GM10248 (cell line): ENCODE measurements at places on chromosomes 1 and 21.
A peak's percentile ranks its signal among the peaks of the same experiment; 100 is the strongest.

DNA sequence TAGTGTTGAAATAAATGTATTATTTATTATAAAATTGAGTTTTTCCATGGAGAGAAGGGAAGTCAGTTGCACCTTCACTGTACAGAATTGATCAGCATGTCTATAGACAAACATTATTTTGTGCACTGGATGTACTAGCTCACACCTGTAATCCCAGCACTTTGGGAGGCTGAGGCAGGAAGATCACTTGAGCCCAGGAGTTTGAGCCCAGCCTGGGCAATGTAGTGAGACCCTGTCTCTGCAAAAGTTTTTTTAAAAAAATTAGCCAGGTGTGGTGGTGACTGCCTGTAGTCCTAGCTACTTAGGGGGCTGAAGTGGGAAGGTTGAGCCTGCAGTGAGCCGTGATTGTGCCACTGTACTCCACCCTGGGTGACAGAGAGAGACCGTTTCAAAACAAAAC lies 87.7 kb downstream of the MAST2 start:
- DNase-seq, result no peak

DNA sequence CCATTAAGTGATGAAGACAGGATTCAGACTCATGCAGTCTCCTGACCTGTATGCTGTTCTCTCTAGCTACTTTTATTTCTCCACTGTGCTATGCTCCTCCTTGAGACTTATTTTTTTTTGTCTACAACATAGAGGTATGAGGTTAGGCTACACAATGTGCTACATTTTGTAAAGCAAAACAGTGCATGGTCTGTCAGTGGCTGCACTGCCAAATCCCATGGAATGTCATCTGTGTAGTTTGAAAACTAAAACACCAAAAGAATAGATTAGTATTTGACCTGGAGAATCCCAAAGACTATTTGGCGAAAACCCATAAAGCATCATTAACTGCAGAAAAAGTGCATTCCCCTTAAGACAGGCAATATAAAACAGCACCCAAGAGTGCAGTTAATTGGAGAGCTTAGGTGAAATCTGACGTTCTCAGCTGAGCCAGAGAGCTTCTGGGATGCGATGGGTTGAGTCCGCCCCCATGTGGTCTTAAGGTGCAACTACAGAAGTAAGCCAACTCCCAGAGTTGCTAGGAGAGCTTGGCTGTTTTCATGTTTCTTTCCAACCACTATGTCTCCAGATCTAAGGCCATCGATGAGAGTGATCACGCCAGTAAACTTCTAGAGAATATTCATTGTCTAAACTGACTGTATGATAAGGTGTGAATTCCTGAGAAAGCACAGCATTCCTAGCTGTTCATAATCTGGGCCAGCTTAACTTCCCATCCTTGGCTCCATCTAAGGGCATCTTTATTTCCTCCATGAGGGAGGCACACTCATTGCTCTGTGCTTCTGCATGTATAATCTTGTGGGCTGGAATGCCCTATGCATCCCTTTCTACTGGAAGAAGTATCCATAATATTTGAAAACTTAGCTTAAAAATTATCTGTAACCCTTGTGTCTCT lies 20.7 kb upstream of the CYP2J2 start:
- DNase-seq, result peak; percentile 63

DNA sequence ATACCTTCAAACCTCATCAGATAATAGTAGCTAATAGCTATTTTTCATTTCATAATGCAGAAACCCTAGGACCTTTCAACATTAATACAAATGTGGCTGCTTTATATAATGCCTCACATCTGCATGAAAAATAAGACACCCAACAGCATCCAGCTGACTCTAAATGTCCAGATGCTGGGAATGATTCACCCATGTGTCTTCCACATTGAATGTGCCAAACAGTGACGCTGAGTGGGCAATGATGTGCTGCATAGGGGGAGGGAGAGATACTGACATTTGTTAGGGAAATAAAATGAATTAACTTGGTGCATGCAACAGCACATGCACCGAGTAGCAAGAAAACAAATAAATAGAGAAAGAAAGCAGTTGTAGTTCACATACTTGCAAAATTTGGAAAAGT lies 199.3 kb downstream of the DSCAM start:
- no peak for DNase-seq

DNA sequence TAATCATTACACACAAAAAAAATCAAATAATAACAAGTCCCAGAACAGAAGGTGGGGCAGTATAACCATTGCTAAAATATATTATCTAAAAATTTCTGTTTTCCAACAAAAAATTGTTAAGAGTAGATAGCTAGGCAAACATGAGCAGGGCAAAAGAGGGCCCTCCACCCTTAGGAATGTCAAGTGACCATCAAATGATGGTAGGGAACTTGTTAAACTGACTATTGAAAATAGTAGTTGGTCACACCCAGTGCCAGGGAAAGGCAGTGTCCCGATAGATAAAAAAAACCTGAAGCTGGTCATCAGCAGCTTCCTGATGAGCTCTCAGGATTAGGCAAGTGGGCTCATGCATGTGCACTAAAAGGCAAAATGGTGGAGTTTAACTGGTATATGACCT lies 18.4 kb upstream of the COP1 start:
- DNase-seq, result no peak

GRCh38 chr1:101507547-101507971 lies 270.7 kb downstream of the S1PR1 start:
- no peak for DNase-seq

DNA sequence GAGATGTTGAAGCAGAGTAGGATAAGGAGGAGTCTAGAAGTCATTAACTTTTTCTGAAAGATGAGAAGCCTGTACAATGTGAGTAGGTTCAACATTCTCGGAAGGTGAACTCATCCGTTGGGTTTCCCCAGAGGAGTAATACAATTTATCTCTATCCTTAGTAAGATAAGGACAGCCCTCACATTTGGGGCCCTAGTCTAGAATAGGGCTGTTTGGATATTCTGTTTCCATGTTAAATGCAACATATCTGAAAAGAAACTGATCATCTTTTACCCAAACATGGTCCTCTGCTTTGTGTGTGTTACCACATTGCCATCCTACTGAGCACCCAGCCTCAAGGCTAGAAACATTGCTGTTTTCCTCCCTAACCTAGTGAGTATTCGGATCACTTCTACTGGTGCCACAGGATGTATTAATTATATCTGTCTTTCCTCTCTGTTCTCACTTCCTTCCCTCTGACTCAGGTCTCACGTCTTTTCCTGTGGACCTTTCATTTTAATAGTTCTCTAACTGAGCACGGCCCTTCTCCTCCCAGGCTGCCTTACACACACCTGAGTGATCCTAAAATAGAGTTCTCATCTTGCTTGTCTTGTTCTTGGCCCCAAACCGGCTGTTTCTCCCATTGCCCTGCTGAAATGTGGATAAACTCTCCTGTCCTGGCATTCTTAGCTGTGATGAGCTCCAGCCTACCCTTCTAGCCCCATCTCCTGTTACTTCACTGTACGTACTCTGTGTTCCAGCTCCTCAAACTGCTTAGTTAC lies 91.7 kb downstream of the CDC14A start:
- DNase-seq, result no peak

DNA sequence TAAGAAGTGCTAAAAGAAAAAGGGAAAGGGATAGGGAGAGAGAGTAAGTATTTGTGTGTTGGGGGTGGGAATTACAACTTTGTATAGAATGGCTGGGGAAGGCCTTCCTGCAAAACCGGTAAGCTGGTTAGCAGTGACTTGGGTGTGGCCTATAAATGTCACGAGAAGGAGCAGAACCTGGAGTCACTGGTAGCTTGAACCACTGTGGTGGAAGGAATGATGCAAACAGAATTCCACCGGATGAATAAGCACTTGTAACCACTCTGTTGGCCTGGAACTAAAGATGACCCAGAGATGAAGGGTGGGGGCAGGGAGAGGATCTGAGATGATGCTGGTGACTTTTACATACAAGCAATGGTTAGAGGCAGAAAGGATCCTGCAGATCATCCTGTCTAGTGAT lies 8.9 kb downstream of the XKR8 start:
- DNase-seq, result no peak

- no peak for DNase-seq
Measured at GRCh38 chr21:36120304-36120888, 14.5 kb upstream of the CBR3 start.

DNA sequence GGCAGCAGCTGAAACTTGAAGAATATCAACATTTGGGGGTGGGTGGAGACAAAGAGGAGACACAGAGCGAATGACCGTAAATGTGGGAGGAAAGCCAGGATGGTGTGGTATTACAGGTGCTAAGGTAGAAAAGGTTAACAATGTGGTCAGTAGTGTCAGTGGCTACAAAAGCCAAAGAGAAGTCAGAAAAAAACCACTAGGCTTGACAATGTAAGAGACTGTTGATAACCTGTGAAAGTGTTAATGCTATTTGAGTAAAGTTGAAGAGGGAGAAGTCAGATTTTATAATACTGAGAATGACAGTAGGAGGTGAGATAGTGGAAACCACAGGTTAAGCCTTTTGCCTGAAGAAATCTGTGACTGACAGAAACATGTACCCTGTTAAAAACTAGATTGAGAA lies 120.8 kb downstream of the CLEC20A start:
- no peak for DNase-seq

DNA sequence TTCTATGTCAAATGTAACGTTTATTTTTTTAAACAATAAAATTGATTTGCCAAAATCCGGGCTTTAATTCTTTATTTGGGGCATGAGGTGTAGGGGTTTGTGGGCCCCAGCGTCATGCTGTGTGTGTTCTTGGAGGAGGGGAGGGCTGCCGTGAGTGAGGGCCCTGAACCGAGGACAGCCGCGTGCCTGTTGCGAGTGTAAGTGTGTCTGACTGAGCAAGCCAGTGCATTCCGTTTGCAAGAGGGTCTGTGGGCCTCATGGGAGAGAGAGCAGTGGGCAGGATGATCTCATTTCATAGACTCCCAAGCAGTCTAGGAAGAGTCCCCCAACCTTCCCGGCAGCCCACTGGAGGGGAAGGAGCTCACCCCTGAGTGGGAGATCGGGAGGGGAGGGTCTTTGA lies 21.4 kb upstream of the SPSB1 start:
- no peak for DNase-seq

- no peak for DNase-seq
Measured at GRCh38 chr1:214990619-214991018, 91.9 kb upstream of the KCNK2 start.

DNA sequence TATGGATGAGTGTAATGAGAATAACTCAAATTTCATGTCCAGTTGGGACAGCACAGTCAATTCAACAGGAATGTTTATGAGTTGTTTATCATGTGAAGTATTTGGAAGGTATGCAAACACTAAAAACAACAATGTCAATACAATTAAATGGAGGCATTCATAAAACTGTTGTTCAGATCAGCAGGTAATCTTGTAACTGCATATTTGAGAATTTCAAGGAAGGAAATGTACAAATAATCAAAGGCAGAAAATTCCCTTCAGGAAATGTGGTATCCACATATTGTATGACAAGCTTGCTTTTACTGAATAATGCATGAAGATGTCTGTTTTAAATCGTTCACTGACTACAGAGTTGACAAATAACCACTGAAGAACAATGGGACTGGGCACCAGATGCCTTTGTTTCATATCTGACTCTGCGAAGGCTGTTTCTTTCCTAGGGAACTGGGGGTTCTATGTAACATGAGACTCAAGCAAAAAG lies 198.3 kb downstream of the LTN1 start:
- no peak for DNase-seq

- no peak for DNase-seq
Measured at GRCh38 chr1:59057796-59058195, 239.1 kb upstream of the FGGY start.

DNA sequence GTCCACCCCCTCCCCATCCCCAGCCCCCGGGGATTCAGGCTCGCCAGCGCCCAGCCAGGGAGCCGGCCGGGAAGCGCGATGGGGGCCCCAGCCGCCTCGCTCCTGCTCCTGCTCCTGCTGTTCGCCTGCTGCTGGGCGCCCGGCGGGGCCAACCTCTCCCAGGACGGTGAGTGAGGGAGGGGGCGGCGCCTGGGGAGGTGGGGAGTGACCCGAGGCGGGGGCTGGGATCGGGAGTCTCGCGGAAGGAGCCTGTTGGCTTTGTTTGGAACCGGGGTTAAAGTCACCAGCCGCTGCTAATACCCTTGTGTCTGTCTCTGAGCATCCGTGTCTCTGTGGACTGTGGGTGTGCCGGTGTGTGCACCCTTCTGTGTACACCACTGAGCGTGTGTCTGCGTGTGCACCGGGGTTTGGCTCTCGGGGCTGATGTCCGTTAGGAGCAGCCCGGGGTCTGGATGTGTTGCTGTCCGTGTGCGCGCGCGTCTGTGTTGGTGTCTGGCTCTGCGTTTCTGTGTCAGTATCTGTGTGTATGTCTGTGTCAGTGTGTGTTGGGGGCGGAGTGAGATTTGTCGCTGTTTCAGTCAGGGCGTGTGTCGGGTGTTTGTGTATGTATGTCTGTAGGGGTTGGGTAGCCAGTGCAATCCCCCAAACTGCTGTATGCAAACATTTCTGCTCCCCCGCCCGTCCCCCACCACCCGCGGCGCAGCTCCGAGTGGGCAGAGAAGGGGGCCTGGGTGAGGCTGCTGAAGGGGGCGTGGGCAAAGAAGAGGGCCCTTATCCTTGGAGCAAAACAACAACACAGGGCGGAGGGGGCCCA lies 480 bp downstream of the CADM3 start:
- DNase-seq, result no peak

DNA sequence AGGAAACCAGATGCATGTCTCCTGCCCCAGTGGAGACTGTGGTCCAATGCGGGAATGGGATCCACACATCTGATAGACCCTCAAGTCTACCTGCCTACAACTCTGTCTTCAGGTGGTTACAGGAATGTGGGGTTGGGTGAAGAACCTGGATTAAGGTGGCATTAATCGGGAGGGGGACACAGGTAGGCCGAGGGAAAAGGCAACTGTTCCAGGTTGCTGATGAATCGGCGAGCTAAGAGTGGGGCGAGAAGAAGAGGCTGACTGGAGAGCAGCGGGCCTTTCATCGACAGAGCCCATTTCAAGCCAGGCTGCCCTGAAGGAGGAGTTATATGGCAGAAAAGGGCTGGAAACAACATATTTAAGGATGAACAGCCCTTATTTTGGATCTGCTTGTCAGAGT lies 836 bp downstream of the CD2 start:
- DNase-seq, result no peak
